ENCODE measurements at places on chromosomes 6 and 20. TPM values are rescaled to one million over a fixed set of nuclear protein-coding genes. Genes with fewer than 3 reads are reported as not detected.

Gene IRF4
- polyA plus RNA-seq: not detected

Gene CST4
- polyA plus RNA-seq: not detected

Gene NRN1
- 10.9 TPM for polyA plus RNA-seq

Gene BPIFB4
- not detected for polyA plus RNA-seq

Gene CLDN20
- polyA plus RNA-seq: not detected

Gene IRAK1BP1
- 1.5 TPM for polyA plus RNA-seq

Gene SIRPB1
- polyA plus RNA-seq: 0.18 TPM

Gene SLC24A3
- polyA plus RNA-seq: not detected

Gene PI16
- 0.41 TPM for polyA plus RNA-seq

Gene WASF1
- polyA plus RNA-seq: 26.0 TPM

Gene RIN2
- 22.6 TPM for polyA plus RNA-seq

Gene BTNL2
- polyA plus RNA-seq: not detected

Gene GSTA2
- polyA plus RNA-seq: not detected

Gene NOX3
- not detected for polyA plus RNA-seq

Gene CCN2
- polyA plus RNA-seq: 1,646 TPM

Gene PNLDC1
- polyA plus RNA-seq: not detected

Gene RBPJL
- not detected for polyA plus RNA-seq

Gene HIVEP2
- 0.86 TPM for polyA plus RNA-seq

Gene RAET1L
- not detected for polyA plus RNA-seq

Gene RPP21
- polyA plus RNA-seq: 167 TPM

Gene DOK5
- polyA plus RNA-seq: 3.5 TPM

Gene TBXT
- not detected for polyA plus RNA-seq

Gene ZNF318
- polyA plus RNA-seq: 7.1 TPM

Gene KCNK16
- polyA plus RNA-seq: not detected

Gene PTCHD4
- polyA plus RNA-seq: 1.3 TPM

Gene SNAP25
- 3.8 TPM for polyA plus RNA-seq

Gene ERVFRD-1
- polyA plus RNA-seq: not detected

Gene BMP6
- polyA plus RNA-seq: 285 TPM

Gene CRISP2
- polyA plus RNA-seq: not detected

Gene FOXQ1
- not detected for polyA plus RNA-seq

Gene CSNK2A1
- polyA plus RNA-seq: 68.4 TPM

Gene SYNCRIP
- polyA plus RNA-seq: 16.3 TPM

Gene TMEM74B
- 0.26 TPM for polyA plus RNA-seq

Gene ESR1
- polyA plus RNA-seq: 0.01 TPM

Gene SESN1
- polyA plus RNA-seq: 6.4 TPM

Gene B3GALT4
- polyA plus RNA-seq: 5.6 TPM

Gene BCAS1
- polyA plus RNA-seq: not detected

Gene ACTL10
- polyA plus RNA-seq: 1.0 TPM

Gene CLVS2
- not detected for polyA plus RNA-seq

Gene CASS4
- not detected for polyA plus RNA-seq

Gene SLC2A10
- 14.9 TPM for polyA plus RNA-seq

Gene ARMC12
- polyA plus RNA-seq: 1.9 TPM

Gene APOBEC2
- not detected for polyA plus RNA-seq

Gene ADGRF5
- polyA plus RNA-seq: 26.3 TPM

Gene RRBP1
- 40.3 TPM for polyA plus RNA-seq

Gene FAM209B
- polyA plus RNA-seq: not detected

Gene MICA
- 101 TPM for polyA plus RNA-seq

Gene IMPG1
- polyA plus RNA-seq: not detected

Gene C6orf15
- not detected for polyA plus RNA-seq

Gene JAG1
- polyA plus RNA-seq: 19.7 TPM

Gene GLP1R
- polyA plus RNA-seq: not detected

Gene CST5
- polyA plus RNA-seq: not detected

Gene PRSS16
- not detected for polyA plus RNA-seq

Gene RSPO3
- polyA plus RNA-seq: 1.8 TPM

Gene CD40
- polyA plus RNA-seq: 43.9 TPM
